Keratinocyte (primary cell): ENCODE measurements at places on chromosomes 6 and 20.

- DNase-seq = no peak
These were observed 1.9 kb upstream of the CDYL start for GRCh38 chr6:4774296-4774695.

DNA sequence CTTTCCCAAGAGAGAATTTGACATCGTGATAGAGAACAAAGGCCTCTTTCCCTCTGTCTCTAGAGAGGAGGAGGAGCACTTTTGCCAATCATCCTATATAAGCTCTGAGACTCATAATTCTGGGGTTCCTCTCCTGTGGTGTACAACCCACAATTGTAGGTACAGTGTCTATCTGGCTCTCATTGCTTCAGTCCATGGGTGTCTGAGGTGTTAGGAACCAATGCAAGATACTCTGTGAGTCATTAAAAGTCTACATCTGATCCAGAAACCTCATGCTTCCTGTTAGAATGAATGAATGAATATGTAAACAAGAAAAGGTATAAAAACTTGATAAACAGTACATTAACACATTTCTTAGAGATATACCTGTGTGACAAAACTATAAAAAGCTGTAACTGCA, 356.7 kb downstream of the QKI start:
- DNase-seq = no peak

DNA sequence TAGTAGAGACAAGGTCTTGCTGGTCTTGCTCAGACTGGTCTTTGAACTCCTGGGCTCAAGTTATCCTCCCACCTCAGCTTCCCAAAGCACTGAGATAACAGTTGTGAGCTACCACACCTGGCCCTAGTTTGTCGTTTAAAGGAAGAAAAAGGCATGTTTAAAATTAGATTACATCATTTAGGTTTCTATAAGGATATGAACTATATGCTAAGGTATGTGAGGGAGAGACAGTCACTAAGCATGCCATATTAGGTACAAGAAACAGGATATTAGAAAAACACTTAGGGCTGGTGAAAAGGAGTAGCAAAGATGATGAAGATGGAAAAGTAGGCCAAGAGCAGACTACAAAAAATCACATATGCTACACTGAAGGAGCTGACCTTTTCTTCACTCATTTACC, 106.4 kb downstream of the ASCC3 start:
- DNase-seq = no peak

GRCh38 chr6:168013250-168013915, 15.9 kb downstream of the KIF25 start:
- DNase-seq = no peak

DNA sequence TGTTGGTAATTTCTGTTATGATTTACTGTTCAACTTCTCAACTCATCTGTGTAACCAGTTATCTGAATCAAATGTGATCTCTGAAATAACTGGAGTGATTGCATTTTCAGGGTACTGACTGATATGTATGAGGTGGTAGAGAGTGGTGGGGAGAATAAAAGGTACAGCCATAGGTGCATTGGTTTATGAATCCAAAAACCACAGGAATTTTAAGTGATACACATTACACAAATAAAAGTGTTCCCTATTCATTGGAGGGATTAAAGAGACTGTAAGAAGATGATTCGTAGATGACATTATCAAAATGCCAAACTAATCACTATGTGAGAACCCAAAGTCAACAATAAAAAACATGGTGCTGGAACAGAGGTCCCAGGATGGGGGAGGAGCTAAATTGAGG, 158.7 kb upstream of the RSPO3 start:
- no peak for DNase-seq

DNA sequence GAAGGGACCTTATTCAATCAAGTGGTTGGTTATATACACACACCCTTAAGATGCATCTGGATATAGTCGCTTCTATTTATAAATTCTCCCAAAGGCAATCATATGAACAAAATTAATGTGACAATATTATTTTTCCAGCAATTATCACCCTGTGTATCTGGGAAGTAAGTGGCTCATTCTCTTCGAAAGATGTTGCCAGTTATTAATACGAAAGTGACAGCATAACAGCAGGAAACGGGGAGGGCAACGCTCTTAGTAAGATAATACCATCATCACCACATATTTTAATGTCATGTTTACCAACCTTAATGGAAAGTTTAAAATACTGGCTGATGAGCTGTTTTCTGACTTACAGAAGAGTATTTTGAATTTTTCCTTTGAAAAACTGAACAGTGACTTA, 697.2 kb upstream of the AGPAT4 start:
- DNase-seq = no peak

- DNase-seq = no peak
These were observed 53.0 kb upstream of the NOP56 start for GRCh38 chr20:2599288-2600006.

- no peak for DNase-seq
These were observed 9.5 kb upstream of the TULP1 start for GRCh38 chr6:35522151-35522550.

DNA sequence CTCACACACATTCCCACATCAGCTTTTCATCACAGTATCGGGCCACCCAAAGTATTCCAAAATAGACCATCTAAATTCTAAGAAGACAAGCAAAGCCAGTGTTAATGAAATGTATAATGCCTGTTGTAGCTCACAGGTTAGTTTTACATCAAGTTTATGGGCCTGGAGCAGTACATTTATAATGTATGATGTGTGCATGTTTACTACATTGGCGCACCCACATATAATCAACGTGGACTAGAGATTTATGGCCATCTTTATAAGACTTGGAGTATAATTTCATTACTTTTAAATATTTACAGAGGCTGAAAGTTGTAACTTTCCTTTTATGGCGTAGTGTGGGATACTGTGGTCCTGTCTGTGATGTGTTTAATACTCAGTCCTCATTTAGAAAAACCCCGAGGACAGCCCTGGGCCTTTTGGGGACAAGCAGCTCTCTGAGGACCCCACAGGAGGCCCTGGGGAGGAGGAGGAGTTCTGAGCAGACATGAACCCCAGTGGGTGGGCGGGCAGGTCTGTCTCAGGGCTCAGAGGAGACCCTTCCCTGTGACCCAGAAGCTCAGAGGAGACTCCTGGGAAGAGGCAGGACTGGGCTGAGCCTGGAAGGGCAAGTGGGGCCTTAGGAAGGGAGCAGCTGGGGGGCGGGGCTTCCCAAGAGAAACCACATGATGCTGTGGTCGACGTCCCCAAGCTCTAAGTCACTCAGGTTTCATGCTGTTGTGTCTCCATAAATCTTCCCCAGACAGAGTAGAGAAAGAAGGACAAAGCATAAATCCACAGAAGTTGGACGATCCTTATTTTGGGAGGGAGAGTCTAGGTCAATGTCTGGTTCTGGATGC, 232.1 kb downstream of the PREX1 start:
- DNase-seq = no peak

DNA sequence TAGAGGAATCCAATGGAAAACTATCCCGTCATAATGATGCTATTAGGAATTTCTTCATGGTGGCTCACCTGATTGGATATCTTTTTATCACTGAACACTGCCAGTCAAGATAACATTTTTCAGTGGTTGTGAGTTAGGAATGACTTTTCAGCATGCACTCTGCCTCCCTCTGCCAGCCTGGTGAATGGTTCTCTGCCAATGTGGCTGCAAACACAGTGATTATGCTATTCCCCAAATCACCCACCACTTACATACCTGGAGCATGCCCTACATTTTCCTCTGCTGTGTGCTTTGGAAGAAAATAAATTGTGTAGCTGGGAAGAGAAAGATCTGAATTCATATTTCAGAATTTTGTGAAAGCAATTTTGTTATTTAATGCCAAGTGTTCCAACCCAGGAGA, 102.6 kb upstream of the LAMP5 start:
- no peak for DNase-seq

GRCh38 chr6:87078983-87079616, 15.8 kb downstream of the CGA start:
- DNase-seq = peak; percentile 11

- DNase-seq = no peak
These were observed 229.7 kb upstream of the AGPAT4 start for GRCh38 chr6:161503570-161503969.

DNA sequence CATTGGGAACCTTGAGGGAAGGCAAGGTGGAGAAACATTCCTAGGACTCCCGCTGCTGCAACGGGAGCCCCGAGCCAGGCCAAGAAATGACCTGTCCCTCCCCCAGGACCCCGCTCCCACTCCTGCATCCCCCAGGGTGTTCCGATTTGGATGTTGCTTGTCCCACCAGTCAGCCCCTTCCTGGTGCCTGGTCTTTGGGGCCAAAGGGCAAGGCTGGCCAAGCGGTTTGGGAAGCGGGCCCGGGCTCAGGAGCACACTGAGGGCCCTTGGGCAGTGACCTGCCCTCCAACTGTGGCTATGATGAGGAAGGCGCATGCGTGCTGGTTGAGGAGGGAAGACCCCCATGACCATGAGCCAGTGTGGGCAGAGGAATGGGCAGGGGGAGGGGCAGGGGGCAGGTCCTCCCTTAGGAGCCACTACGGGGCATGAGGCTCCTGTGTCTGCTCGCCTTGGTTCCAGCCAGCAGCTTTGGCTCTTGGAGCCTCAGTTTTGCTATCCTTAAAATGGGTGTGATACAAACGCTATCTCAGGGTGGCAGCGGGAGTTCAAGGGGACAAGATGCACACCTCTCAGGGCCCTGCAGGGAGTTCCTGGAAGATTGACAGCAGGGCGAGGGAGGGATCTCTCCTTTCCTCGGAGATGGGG, 50.4 kb downstream of the RBM38 start:
- no peak for DNase-seq

DNA sequence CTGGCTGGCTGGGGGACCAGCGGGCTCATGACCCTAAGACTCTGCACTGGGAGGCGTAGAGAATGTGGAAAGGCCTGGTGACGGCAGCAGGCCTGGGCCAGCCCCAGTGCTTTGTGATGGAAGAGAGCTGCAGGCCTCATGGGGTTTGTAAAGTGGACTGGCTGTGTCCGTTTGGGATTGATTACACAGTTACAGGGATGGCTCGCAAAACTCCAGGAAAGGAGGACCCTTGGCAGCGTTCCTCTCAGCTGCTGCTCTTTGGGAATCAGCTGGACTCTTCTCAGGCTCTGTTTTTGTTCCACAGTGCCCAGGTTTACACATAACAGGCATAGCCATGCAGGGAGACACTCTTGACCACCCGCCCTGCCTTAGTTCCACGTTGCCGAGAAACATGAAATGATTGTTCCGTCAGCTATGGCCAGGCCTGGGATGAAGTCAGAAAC, 89.0 kb downstream of the SLX4IP start:
- no peak for DNase-seq
